Right ventricle myocardium inferior (tissue), 1 donor: ENCODE measurements at places on chromosomes 1 and 21. TPM values are rescaled to one million over a fixed set of nuclear protein-coding genes. Genes with fewer than 3 reads are reported as not detected.
A peak's percentile ranks its signal among the peaks of the same experiment; 100 is the strongest.

- DNase-seq: no peak
Observed at GRCh38 chr1:24775916-24776315, 30.7 kb downstream of the CLIC4 start.

DNA sequence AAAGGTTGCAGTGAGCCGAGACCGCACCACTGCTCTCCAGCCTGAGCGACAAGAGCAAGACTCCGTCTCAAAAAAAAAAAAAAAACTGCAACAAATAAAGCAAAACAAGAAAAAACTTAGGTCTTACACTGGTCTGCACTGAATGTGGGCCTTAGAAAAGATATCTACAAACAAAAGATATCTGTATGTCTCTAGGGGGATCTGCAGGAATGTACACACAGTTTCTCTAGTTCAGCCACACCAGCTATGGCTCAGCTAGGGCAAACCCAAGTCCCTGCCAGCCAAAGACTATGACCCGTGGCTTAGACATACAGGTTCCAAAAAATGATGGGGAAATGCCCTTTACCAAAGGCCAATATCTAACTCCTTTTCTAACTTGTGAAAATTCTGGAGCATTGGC is 202.4 kb upstream of the KAZN start:
- DNase-seq: no peak

GRCh38 chr21:28729887-28730286 is 262.8 kb downstream of the LTN1 start:
- no peak for DNase-seq

GRCh38 chr21:45578176-45578801 is 36.0 kb upstream of the SLC19A1 start:
- no peak for DNase-seq

- no peak for DNase-seq
Observed at GRCh38 chr1:205047764-205048231, 4.8 kb downstream of the CNTN2 start.

GRCh38 chr1:17149771-17150170 is 30.5 kb upstream of the PADI2 start:
- DNase-seq: no peak

DNA sequence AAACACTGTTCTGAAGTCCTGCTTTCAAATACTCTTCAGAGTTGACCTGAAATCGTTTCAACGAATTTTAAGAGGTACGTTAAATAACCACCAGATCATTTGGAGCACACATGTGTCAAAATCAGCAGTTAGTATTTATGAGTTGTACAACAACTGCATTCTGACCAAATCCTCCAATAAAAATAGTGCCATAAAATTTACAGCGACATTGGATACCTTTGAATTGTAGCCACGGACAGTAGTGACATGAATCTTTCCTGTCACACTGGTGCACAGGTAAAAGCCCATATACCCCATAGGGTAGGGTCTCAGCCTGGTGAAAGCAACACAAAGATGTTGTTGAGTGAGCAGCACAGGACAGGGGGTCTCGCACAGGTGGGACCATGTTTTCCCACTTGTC is 121.5 kb downstream of the CLIC6 start:
- no peak for DNase-seq

DNA sequence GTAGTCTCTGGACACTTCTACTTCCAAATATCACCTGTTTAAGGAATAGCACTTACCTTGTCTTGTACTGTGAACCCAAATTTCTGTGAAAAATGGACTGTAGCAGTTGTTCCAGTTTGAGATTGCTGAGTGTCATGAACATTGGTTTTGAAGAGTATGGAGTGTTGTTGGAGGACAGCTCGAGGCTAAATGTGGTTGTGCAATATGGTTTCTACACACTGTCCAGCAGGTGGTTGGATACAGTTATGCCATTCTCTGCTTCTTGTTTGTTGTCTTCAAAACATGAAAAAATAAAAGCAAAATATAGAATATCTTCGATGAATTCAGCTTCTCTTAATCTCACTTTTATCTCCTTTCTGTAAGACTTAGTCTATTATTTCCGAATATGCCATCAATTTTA is 67.1 kb downstream of the DDR2 start:
- DNase-seq: no peak

DNA sequence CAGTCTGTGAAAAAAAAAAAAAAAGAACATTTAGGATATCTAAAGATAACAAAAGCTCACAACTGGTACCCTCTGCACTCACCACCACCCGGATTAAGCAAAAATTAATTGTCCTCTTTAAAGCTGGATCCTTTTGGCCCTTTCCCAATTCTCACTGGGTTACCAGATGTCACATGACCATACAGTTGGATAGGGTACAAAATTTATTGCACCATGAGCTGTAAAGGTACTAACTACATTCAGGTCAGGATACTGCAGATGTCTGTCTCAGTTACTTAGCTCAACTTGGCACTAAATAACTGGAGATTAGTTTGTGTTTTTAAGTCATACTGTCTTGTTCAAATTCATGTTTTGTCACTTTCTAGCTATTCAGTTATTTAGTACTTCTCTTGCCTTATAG is 96.3 kb downstream of the GPATCH2 start:
- DNase-seq: no peak

- DNase-seq: no peak
Observed at GRCh38 chr1:84255582-84255981, 45.9 kb upstream of the SAMD13 start.

DNA sequence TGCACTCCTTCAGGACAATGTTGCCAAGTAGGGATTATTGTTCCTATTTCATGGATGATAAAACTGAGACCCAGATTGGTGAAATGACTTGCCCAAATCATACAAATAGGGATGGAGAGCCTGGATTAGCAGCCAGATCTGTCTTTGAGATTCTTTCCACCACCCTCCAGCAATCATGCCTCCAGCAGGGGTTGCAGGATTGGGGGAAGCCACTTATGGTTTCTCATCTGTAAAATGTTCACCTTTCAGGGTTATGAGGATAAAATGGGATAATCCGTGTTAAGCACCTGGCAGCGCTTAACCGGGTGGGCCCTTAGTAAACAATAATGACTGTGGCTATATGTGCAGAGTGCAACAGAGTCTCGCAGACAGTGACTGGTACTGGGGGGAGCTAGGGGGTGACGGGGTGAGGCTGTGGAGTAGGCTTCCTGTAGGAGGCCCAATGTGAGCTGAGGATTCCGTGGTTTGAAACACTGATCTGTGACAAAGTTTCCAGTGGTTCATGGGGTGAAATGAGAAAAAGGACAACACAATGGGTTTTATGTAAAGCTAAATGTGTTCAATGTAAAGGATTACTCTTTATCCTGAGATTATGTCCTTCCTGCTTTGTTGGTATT is 33.7 kb upstream of the FOXO6 start:
- no peak for DNase-seq

GRCh38 chr1:184664042-184664660 is 90.5 kb downstream of the EDEM3 start:
- DNase-seq: peak; percentile 88

DNA sequence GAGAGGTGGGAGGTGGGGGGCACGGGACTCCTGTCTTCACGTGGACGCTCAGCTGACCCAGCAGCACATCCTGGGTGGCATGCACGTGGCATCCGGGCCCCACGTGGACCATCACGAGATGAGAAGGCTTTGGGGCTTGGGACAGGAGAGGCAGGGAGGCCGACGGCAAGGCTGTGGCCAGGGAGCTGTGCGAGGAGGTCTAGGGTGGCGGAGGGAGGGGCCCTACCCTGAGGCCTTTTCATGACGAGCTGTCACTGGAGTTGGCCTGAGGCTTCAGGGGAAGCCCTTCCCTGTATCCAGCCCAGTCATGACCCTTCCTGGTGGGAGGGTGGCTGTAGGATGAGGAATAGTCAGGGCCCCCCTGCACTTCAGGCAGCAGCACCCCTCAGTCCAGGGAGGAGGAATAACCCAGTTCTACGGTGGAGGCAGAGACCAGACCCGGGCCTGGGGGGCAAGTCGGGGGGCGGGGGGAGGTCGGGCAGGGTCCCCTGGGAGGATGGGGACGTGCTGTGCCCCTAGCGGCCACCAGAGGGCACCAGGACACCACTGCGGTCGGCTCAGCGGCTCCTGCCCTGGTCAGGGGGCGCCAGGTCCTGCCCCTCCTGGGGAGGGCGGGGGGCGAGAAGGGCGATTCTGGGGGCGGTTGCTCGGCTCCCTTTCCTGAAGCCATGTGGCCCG is 2.0 kb upstream of the PERM1 start:
- peak; percentile 79 for DNase-seq

- no peak for DNase-seq
Observed at GRCh38 chr1:203447151-203447550, 28.5 kb upstream of the PRELP start.

DNA sequence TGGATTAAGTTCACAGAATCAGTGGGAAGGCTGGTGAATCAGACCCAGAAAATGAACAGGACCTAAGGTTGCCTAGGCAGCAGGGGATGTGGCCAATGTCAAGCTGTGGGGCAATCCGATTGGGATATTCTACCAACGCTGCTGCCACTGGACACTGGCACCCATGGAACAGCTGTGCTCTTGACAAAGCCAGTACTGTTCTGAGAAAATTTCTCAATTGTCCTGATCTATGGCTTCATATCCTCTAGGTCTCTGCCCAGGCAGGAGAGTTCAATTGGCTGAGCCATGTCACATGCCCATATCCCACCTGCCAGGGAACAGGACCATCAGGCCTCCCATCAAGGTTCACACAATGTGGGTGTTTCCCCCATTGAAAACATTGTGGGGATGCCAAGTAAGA is 6.2 kb downstream of the TACSTD2 start:
- DNase-seq: no peak

- DNase-seq: no peak
Observed at GRCh38 chr1:225822655-225823403, 12.9 kb downstream of the EPHX1 start.

- no peak for DNase-seq
Observed at GRCh38 chr1:98467586-98467985, 193.9 kb upstream of the SNX7 start.

DNA sequence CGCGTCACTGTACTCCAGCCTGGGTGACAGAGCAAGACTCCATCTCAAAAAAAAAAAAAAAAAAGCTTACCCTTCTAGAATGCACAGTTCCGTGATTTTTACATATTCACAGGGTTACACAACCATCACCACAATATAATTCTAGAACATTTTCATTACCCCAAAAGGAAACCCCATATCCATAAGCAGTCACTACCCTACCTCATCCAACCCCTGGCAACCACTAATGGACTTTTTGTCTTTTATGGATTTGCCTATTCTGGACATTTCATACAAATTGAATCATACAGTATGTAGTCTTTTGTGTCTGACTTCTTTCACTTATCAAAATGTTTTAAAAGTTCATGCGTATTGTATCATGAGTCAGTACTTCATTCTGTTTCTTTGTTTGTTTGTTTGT is 22.8 kb downstream of the SYF2 start:
- no peak for DNase-seq

The UTS2 gene
- total RNA-seq: not detected

The CNN3 gene
- total RNA-seq: 57.0 TPM

The RIIAD1 gene
- total RNA-seq: 7.7 TPM

The SPATA21 gene
- not detected for total RNA-seq

The PTGS2 gene
- total RNA-seq: 0.32 TPM

The CCDC27 gene
- not detected for total RNA-seq

The ST6GALNAC5 gene
- 0.46 TPM for total RNA-seq

The OR2T2 gene
- not detected for total RNA-seq

The MAP3K7CL gene
- 1.1 TPM for total RNA-seq
